ENCODE measurements at places on chromosomes 16 and 17.
A peak's percentile ranks its signal among the peaks of the same experiment; 100 is the strongest.

DNA sequence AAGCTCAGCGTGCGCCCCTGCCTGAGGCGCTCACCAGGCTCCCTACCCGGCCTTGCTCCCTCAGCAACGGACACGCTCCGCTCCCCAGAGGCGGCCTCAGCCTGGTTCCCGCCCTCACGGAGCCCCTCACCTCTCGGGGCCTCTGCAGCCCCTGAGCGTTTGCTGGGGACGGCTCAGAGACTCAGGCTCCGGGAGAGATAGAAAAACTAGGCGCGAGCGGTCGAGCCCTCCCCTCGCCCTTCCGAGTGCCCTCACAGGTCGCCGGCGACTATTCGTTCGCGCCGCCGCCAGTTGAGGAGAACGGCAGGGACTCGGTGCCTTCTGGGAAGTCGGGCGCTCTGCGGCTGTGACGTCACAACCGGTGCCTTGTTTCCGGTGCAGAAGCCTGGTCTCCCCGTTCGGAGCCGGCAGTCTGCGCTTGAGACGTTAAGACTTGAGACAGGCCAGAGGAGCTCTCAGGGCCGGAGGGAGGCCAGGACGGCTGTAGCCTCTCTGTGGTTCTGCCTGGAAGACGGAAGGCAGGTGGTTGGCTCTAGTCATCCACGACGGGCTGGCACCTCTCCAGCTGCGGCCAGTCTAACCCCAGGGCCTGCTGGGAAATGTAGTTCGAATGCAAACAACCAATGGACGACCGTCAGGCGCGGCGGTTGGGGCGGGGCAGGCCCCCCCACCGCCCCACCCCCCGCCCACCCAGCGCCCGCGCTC is at the start of gene ZNF200:
ZNF200 (minus strand) TSS at position 302 of the 705 bp plus-strand sequence. CDS start 1,403 bp downstream, outside the sequence.
- DNase-seq, result peak; percentile 84

DNA sequence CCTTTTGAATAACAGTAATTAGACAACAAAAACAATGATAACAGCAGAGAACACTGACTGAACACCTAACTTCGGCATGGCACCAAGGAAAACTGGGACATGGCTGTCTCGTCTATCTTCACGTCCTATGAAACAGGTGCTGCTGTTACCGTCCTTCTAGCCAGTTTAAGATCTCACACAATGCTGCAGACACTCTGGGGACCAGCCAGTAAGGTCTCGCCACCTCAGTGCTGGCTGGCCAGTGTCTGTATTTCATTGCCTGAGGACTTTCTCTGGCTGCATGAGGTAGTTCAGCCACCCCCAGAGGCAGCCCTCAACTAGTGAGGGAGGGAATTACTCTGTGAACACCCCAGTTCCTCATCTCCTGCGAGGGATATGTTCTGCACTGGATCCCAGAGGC is 57.6 kb downstream of the AMFR start:
- no peak for DNase-seq

DNA sequence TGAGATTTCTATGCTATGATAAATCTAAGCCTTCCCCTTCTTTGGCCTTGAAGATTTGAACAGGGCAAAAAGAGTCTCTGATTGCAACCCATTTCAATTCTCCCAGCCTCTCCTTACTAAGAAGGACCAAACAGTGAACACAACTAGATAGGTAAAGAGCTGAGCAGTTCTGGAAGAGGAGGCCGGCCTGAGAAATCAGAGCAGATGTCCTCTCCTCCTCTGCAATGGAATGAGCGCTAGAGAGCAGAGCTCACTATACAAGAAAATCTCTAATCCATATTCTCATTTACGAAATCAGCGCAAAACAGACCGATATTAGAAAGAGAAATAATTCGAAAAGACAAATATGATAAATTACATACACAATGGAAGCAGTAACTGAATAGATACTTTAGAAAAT is 124.2 kb downstream of the CDK5R1 start:
- no peak for DNase-seq

GRCh38 chr17:67647482-67647881 is 70.3 kb upstream of the NOL11 start:
- no peak for DNase-seq

GRCh38 chr17:7042501-7043181 is 1.3 kb downstream of the SLC16A11 start:
- no peak for DNase-seq

DNA sequence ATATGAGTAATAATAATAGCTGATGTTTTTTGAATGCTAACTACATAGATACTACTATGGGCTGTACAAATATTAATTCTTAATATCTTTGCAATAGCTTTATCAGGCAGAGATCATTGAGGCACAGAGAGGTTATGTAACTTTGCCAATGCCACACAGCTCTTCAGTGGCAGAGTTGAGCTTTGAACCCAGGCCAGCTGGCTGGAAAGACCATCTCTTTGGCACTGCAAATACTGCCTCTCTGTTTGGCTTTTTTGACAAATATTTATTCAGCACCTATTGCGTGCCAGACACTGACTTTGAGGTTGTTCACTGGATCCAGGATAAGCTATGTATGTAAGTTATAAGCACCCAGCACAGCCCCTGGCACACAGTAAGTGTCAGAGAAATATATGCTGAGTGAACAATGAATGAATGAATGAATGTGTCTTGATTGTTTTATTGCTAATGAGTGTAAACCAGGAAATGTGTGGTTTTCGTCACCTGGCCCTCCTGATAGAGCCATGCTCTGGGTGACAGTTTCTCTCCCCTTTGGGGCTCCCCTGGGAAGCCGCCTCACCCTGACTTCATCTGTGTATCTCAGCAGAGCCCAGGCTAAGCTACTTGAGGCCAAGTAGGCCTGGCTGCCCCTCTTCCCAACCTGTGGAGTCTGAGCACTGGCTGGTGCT is 2.5 kb downstream of the AQP8 start:
- DNase-seq, result no peak

DNA sequence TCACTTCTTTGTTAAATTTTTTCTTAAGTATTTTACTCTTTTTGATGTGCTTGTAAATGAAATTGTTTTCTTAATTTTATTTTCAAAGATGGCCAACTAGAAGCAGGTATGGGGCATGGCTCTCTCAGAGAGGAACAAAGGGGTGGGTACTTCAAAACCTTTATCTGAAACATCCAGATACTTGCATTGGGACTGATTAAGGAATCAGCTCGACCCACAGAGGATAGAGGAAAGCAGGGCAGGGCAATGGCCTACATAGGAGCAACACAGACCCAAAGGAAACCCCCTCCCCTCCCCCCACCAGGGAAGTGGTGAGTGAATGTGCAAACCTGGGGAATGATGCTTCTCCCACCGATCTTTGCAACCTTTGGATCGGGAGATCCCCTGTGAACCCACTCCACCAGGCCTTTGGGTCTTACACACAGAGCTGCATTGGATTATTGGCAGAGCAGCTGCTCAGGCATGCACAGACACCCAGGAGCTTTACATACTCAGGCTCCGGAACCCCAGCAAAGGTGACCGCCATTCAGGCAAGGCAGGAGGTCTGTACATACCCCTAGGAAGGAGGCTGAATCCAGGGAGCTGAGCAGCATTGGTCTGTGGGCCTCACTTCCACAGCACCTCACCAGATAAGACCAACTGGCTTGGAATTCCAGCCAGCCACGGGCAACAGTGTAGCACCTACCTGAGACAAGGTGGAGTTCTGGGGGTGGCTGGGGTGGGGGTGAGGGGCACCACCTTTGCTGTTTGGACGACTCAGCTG is 3.0 kb upstream of the CCR7 start:
- no peak for DNase-seq

- DNase-seq, result no peak
These were observed 26.4 kb downstream of the B9D1 start for GRCh38 chr17:19335951-19336631.

DNA sequence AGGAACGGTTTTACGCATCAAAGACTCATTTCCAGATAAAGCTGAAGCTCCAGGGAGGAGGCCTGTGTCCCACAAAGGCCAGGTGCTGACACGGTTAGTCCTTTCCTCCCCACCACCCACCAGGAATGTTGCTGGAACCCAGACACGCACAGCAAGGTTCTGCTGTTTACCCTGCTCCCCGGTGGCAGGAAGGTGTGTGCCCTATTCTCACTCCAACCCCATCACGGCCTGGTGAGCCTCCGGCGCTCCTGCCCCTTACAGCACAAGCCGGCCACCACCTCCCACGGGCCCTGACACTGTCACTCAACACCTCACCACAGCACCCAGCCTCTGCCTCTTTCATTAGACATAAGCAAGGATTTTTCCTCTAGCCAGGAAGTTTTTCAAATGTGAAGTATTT is 47.8 kb downstream of the ANKRD11 start:
- DNase-seq, result no peak

GRCh38 chr17:67171560-67171959 is 73.4 kb downstream of the HELZ start:
- no peak for DNase-seq

GRCh38 chr16:53827741-53828140 is 123.8 kb downstream of the FTO start:
- no peak for DNase-seq

GRCh38 chr16:57150682-57151330 is 35.0 kb downstream of the PSME3IP1 start:
- no peak for DNase-seq

DNA sequence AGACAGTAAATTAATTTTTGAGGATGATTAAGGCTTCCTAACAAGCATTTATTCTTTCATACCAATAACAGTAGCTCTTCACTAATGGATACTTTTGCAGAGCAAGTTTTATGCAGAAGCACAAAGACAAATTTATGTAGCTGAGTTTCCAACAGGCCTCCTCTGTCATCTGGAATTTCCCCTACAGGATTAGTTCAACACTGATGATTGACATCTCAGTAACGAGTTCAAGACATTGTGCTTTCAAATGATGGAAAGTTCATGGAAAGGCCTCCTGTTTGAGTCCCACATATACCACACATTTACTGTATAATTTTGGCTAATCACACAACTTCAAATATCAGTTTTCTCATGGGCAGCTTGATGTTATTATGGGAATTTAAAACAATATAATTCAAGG is 40.6 kb downstream of the ABCA10 start:
- DNase-seq, result no peak

DNA sequence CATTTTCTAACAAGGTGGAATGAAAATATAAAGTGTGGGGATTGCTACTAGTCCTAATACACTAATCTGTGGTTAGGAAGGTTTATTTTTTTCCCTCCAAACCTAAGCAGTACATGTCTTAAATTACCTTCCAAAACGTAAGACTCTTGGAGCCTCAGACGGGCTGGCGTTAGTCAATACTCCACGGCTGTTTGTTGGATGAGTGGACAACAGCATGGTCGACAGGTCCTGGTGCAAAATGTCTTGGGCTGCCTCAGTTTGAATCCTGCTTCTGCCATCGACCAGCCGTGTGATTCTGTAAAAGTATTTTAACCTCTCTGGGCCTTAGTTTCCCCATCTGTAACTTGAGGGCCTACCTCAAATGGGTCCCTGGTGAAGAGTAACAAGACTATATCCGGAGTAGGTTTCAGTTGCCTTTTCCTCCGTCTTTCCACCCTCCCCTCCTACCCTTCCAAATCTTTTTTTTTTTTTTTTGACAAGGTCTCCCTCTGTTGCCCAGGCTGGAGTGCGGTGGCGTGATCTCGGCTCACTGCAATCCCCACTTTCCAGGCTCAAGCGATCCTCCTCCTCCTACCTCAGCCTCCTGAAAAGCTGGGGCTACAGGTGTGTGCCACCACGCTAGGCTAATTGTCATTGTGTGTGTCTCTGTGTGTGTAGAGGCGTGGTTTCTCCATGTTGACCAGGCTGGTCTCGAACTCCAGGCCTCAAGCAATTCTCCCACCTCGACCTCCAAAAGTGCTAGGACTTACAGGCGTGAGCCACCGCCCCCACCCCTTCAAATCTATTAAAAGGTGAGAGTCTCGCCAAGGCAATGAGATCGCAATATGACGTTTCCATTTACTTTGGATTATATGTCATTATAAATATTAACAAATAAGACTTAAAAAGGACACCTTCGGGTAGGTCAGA is 5.8 kb downstream of the SCGB1C2 start:
- peak; percentile 2 for DNase-seq

DNA sequence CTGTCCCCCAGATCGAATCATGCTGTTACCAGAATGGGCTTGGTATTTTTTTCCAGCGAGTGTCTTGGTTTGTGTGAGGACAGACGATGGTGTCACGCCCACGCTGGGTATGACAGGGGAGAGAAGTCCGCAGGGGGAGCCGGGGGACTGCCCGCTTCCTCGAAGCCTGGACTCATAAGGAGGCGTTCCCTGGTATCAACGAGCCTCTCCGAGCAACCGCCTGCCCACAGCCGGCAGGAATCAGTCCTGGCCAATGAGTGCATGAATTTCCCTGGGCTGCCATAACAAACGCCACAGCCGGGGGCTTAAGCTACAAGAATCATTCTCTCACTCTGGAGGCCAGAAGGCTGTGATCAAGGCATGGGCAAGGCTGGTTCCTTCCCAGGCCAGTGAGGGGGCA is 26.1 kb upstream of the JPH3 start:
- DNase-seq, result no peak

GRCh38 chr16:85921026-85921425 is 22.1 kb downstream of the IRF8 start:
- no peak for DNase-seq

GRCh38 chr16:7646821-7647500 is 314.3 kb downstream of the RBFOX1 start:
- DNase-seq, result no peak

GRCh38 chr17:63841350-63842172 is 924 bp downstream of the SMARCD2 start:
- DNase-seq, result peak; percentile 40

- DNase-seq, result no peak
These were observed 10.5 kb downstream of the PELP1 start for GRCh38 chr17:4693416-4693815.

DNA sequence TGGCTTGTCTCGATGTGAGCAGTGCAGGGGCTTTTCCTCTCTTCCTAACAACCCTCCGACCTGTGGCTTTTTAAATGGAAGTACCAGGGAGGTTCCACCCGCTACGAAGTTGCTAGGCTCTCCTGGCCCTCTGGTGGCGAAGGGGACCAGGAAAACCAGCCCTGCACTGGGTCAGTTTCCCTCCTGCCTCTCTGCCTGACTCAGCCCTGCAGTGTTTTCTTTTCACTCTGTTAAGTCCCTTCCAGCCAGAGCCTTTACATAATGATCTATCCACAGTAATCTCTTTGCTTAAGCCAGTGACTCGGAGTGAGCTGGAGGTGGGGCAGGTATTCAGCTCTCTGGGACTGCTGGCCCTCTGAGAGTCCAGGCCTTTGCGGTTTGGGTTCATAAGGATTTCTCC is 331.3 kb upstream of the EEF2KMT start:
- DNase-seq, result peak; percentile 52

GRCh38 chr16:85445064-85445778 is 167.9 kb upstream of the GSE1 start:
- no peak for DNase-seq

Measured in endothelial cell (in vitro differentiated cells).